ENCODE measurements at places on chromosomes 11 and 22. TPM values are rescaled to one million over a fixed set of nuclear protein-coding genes. Genes with fewer than 3 reads are reported as not detected.

Gene KLHL35
- 0.77 TPM for total RNA-seq

DNA sequence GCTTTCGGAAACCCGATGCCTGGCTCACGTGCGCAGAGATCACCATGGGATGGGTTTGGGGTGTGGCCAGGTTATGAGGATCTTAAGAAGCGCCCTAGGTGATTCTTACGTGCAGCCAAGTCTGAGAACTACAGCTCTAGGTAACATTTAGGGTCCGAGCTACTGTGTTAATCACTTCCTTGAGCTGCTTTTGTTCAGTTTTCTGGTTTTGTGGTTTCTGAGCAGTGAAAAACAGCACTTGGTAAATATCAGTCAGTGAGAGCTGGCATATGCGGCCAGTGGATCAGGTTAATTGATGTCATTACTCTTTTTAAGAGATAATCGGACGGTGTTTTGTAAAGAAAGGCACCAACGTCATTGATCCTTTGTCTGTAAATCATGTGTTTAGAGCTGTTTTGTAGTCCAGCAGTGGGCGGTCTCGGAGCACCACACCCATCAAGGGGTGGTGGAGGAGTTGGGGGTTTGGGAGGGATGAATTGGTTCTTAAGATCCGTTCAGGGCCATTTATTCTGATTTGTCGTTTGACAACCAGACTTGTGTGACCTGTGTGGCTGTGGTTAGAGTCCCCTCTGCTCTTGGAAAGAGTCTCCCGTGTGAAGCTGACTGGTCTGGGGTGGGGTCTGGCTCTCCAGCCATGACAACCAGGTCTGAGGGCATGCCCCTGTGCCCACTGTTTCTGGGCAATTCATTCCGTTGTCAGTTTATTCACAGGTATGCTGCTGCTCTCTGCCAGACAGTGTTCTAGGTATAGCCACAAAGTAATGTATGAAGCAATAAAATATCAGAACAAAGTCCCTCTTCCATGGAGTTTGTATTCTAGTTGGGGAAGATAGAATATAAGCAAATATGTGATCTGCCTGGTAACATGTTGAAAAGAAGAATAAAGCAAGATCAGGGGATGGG is 61.9 kb upstream of the SORL1-AS1 start:
- peaks cover 77% of the 10 kb centered on the region for H3K36me3 ChIP-seq
- DNase-seq: peak; percentile 43
- no peaks in the 10 kb centered on the region for H3K27me3 ChIP-seq
- H3K27ac ChIP-seq: peak overlapping the region; percentile 92

GRCh38 chr11:119052163-119052814 is 4.7 kb downstream of the HYOU1 start:
- H3K4me3 ChIP-seq: no peak overlapping the region
- DNase-seq: no peak
- H3K36me3 ChIP-seq: peaks cover 71% of the 10 kb centered on the region
- peak overlapping the region; percentile 41 for H3K27ac ChIP-seq

DNA sequence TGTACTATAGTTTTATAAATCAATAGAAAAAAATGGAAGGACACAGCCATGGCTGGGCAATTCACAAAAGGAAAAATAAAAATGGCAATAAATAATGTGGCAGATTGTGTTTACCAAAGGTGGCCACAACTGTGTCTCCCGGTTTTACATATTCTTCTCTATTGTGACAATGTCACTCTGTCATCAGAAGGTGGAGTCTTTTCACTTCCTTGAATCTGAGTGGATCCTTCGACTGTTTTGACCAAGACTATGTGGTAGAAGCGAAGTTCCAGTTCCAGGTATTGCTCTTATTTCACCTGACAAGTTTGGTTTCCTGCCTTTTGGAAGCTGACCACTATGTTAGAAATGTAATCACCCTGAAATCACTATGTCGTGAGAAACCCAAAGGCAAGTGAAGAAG is 31.0 kb upstream of the HSD17B12 start:
- no peaks in the 10 kb centered on the region for H3K27me3 ChIP-seq
- H3K4me3 ChIP-seq: no peak overlapping the region
- no peak for DNase-seq
- no peak overlapping the region for H3K27ac ChIP-seq

DNA sequence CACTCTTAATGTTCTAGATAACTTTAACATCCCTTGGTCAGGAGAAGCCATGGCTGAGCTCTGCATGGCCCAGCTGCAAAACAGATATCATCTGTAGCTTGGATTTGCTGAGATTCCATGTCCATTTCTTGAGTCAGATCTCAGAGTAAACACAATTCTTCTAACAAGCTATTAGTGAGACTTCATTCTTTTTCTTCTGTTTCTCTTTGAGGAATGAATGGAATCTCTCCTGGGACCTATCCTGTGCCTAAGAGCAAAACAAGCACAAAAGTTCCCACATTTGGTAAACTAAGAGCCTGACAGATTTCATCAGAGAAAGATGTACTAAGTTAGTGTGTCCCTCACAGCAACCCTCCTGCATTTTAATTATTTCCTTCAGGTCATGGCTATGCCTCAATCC is 142.8 kb downstream of the MAML2 start:
- H3K36me3 ChIP-seq: peaks cover 36% of the 10 kb centered on the region
- no peaks in the 10 kb centered on the region for H3K27me3 ChIP-seq
- no peak for DNase-seq
- H3K4me3 ChIP-seq: no peak overlapping the region
- H3K27ac ChIP-seq: peak overlapping the region; percentile 90

Gene ROBO3
- 18.4 TPM for total RNA-seq

DNA sequence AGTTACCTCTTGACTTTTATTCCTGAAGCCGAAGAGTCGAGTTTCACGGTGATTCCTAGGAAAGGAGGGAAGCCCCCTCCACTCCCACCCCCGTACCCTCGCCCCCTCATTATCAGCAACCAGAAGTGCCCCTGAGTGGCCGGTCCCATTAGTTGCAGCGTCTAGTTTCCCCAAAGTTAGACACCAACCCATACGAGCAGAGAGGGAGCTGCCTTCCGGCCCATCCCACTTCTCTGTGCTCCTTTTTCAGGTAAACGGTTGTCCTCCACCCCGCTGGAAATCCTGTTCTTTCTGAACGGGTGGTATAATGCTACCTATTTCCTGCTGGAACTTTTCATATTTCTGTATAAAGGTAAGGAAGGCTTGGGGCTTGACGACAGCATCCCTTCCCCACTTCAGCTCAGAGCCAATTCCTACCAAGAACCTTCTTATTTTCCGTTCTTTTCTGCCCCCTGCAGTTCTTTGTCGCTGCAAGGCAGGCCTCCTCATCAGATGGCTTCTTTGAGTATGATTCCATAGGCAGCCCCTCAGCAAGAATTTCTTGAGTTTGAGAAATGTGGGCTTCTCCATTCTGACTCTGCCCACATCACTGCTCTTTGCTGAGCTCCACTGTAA is 701 bp downstream of the TMEM216 start:
- peak; percentile 35 for DNase-seq
- H3K4me3 ChIP-seq: peak overlapping the region; percentile 80
- H3K4me1 ChIP-seq: peaks cover 24% of the 10 kb centered on the region
- H3K27ac ChIP-seq: peak overlapping the region; percentile 88

Measured in activated CD8-positive, alpha-beta T cell treated with anti-CD3 and anti-CD28 coated beads for 36 hours (primary cell).